ENCODE measurements at places on chromosomes 1 and 21. TPM values are rescaled to one million over a fixed set of nuclear protein-coding genes. Genes with fewer than 3 reads are reported as not detected.

AXDND1 gene
- total RNA-seq, result 1.1 TPM

GRCh38 chr1:113787663-113788062 lies 24.6 kb downstream of the RSBN1 start:
- DNase-seq, result no peak

BGLAP gene
- 2.6 TPM for total RNA-seq

GRCh38 chr1:5570931-5571330 lies 421.3 kb downstream of the NPHP4 start:
- DNase-seq, result no peak

All from CD4-positive, alpha-beta T cell (primary cell).